ENCODE measurements at places on chromosomes 3 and 15.

GRCh38 chr3:60746695-60747416 is 504.4 kb downstream of the FHIT start:
- peak; percentile 25 for DNase-seq

- DNase-seq, result no peak
These were observed 24.2 kb downstream of the SRGAP3 start for GRCh38 chr3:9225268-9225667.

- DNase-seq, result peak; percentile 26
These were observed 169.7 kb upstream of the TMCO5A start for GRCh38 chr15:37764733-37765191.

GRCh38 chr15:84715441-84716035 is 401 bp downstream of the SEC11A start:
- DNase-seq, result no peak

DNA sequence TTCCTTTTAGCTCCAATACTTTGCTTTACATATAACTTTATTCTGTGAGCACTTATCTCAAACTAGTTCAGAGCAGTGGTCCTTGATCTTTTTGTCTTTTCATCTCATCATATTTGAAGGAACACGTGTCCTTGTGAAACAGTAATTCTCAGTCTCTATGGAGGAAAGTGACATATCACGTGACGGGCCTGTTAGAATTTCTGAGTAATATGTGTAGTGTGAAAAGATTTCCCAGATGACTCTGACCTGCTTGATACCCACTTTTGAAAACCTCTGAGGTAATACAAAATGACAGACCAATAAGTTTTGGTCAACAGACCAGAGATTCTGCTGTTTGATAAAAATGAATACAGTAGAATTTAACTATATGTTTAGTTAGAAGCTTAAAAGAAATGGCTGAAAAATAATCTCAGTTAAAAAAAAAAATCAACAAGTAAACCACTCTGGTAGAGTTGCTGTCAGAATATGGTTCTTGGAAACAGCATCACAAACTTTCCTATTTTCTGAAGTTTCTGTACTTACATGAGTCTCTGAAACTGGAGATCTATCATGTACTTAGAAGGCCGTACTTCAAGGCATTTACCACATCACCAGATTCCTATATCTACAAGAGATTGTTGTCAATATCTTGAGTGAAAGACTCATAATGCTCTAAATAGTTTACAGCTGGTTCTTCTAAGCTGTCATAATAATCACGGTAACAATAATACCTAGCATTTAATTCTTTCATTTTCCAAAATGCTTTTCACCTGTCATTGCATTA is 590.2 kb upstream of the TBL1XR1 start:
- no peak for DNase-seq
